ENCODE measurements at places on chromosomes 12 and 14.

- no peak for DNase-seq
Observed at GRCh38 chr14:38730420-38730819, 372.6 kb downstream of the SEC23A start.

- DNase-seq: no peak
Observed at GRCh38 chr14:96274543-96274942, 18.5 kb downstream of the BDKRB1 start.

- DNase-seq: no peak
Observed at GRCh38 chr14:57729208-57730187, 136.4 kb downstream of the SLC35F4 start.

GRCh38 chr12:32126720-32127119 lies 20.1 kb downstream of the BICD1 start:
- DNase-seq: no peak

DNA sequence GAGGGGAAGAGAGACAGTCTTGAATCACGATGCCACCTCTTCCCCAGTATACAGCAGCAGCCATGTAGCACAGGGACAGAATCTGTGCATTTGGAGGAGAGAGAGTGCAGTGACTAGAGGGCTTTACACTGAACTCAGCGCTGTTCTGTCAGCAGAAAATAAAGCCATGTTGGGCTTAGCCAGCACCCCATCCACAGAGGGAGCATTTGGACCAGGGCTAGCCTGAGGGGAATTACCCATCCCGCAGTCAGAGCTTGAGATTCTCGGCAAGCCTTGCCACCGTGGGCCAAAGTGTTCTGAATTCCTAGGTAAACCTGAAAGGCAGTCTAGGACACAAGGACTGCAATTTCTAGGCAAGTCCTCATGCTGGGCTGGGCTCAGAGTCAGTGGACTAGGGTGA lies 120.4 kb upstream of the CNOT2 start:
- DNase-seq: no peak

DNA sequence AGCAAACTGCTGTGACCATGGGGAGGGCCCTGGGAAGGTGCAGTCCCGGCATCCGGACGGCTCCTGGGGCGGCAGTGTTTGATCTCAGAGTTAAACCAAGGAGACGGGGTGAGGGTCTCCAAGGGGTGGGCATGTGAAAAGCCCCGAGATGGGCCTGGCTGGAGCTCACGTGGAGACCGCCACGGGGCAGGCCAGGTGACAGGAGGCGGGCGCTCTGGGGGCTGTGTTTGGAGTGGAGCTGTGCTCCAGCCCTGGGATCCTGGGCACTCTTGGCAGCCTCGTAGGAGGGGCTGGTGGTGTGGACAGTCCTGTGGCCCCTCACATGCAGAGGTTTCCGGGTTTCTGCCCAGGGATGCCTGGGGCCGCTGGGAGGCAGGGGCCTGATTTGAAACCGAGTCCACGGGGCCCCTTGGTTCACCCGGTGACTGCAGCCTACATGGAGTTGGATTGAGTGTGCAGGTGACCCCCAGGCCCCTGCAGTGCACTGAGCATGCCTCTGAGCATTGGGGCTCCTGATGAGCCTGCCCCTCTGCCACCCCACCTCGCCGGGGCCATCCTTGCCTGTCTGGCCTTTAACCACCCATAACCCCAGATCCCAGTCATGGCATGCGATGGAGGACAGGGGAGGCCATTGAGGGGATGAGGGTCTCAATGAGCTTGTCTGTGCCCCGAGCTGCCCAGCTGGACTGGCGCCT lies 8.4 kb downstream of the KIF26A start:
- no peak for DNase-seq

- DNase-seq: no peak
Observed at GRCh38 chr12:86729739-86730138, 473.5 kb upstream of the MGAT4C start.

- DNase-seq: no peak
Observed at GRCh38 chr12:115060477-115061168, 376.6 kb upstream of the TBX3 start.

DNA sequence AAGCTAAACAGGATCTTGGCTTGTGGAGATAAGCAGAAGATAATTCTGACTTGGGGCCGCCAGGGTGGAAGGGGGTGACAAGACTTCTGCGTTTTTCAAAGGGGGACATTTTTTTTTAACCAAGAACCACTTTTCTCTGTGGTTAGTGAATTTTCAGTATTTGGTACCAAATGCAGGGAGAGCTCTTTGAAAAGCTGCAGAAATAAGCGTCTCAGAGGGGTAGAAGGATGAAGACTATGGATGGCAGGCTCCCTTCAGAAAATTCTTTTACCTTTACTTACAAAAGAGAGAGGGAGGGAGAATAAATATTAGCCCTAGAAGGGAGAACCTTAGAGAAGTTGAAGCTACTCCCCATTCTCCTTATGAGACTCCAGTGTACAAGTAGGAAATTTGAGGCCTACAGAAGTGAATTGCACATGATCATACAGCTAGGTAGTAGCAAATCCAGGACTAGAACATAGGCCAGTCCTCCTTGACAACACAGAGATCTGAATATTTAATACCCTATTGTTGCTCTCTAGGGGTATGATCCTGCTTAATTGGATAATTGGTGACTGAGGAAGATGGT lies 840 bp downstream of the MRPL52 start:
- DNase-seq: peak; percentile 62

GRCh38 chr14:43041207-43041606 lies 1434.5 kb downstream of the LRFN5 start:
- no peak for DNase-seq

- DNase-seq: no peak
Observed at GRCh38 chr12:83049306-83049705, 362.6 kb downstream of the TMTC2 start.

- no peak for DNase-seq
Observed at GRCh38 chr12:71896205-71896882, 42.3 kb upstream of the TPH2 start.

- no peak for DNase-seq
Observed at GRCh38 chr14:52919971-52920370, 30.9 kb downstream of the FERMT2 start.

All from hematopoietic multipotent progenitor cell treated with erythropoietin and hydrocortisone succinate and interleukin-3 and kit ligand, for 4 days (in vitro differentiated cells).